ENCODE measurements at places on chromosomes 4 and X.

- no peak overlapping the region for H3K4me3 ChIP-seq
- DNase-seq, result no peak
- H3K27ac ChIP-seq, result no peak overlapping the region
These were observed 445.5 kb upstream of the SPANXN1 start for GRCh38 chrX:144801786-144802185.

GRCh38 chrX:13051529-13052172 lies 7.2 kb upstream of the FAM9C start:
- peaks cover 34% of the 10 kb centered on the region for H3K4me1 ChIP-seq
- H3K36me3 ChIP-seq, result peaks cover 8% of the 10 kb centered on the region
- DNase-seq, result no peak
- H3K4me3 ChIP-seq, result no peak overlapping the region
- peak overlapping the region; percentile 85 for H3K27ac ChIP-seq

DNA sequence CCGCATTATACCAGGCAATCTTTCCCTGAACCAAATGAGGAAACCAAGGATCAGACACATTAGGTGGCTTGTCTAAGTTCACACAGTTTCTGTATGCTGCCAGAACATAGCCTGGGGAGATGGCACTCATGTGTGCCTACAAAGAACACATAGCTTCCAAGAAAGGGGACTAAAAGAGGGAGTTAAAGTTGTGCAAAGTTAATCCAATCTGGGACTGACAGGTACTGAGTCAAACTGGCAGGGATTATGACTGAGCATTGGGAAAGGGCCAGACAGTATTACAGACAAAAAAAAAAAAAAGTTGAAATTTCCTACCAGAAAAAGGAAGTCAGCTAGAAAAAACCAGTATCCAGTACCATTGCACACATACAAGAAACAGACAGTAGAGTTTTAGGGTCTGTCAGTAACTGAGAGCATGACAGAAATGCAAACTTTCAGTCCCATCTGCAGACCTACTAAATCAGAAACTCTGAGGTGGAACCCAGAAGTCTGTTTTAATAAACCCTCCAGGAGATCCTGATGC lies 37.2 kb downstream of the ADAMTS3 start:
- H3K4me3 ChIP-seq, result no peak overlapping the region
- H3K27ac ChIP-seq, result no peak overlapping the region
- H3K27me3 ChIP-seq, result no peaks in the 10 kb centered on the region
- no peaks in the 10 kb centered on the region for H3K4me1 ChIP-seq
- no peaks in the 10 kb centered on the region for H3K36me3 ChIP-seq

DNA sequence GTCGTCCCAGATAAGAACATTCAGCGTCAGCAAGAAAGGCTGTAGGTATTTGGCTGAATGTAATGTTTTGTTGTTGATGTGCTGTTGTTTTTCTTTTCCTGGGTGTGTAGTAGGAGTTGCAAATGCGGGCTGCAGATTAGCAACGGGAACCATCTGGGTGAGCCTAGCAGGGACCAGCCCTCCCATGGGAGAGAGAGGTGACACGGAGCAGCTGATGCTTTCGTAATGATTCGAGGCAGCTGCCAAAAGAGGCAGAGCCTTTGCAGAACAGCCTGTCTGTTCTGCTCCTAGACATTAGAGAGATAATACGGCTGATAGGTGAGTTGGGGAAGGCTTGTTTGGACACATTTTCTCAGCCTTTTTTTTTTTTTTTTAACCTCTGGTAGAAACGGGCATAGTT lies 25.3 kb downstream of the ARSF start:
- no peak overlapping the region for H3K4me3 ChIP-seq
- H3K4me1 ChIP-seq, result no peaks in the 10 kb centered on the region
- no peak for DNase-seq

- H3K4me3 ChIP-seq, result no peak overlapping the region
- no peaks in the 10 kb centered on the region for H3K36me3 ChIP-seq
- no peak overlapping the region for H3K27ac ChIP-seq
- no peaks in the 10 kb centered on the region for H3K4me1 ChIP-seq
- no peak for DNase-seq
These were observed 140.3 kb upstream of the SMAD1 start for GRCh38 chr4:145341381-145341780.

- no peak for DNase-seq
- H3K27ac ChIP-seq, result no peak overlapping the region
- H3K36me3 ChIP-seq, result no peaks in the 10 kb centered on the region
- H3K4me3 ChIP-seq, result no peak overlapping the region
These were observed 2.5 kb downstream of the ARSJ start for GRCh38 chr4:113976741-113977525.

DNA sequence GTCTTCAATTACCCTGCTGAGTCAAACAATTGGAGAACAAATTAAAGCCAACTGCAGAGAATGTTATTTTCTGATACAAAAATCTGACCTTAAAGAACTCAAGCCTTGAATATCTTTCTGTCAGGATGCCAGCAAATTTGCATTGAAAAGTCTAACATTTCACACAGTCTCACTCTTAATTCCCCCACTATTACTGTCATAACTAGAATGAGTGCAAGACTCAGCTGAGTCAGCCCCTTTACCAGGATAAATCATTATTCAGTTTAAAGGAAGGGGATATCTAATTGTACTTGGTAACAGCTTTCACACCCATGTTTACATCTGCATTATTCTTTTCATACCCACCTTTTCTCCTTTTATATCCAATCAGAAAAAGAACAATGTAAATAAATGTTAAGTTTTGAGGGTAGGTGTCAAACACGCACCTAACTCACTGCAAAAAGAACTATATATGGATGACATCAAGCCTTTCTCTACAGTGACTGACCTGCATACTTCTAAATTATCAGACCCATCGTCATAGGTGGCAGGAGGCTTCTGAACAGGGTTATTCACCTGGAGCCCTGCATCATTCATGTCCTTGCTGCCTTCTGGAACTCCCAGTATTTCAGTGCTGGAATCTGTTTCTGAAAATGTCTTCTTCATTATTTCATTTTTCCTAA lies 117.4 kb downstream of the TMA16 start:
- no peak for DNase-seq
- H3K36me3 ChIP-seq, result no peaks in the 10 kb centered on the region
- H3K27me3 ChIP-seq, result no peaks in the 10 kb centered on the region
- H3K4me3 ChIP-seq, result no peak overlapping the region

- DNase-seq, result peak; percentile 88
- peak overlapping the region; percentile 84 for H3K4me3 ChIP-seq
- no peaks in the 10 kb centered on the region for H3K36me3 ChIP-seq
These were observed 13.3 kb downstream of the SMIM10 start for GRCh38 chrX:135003876-135004623.

GRCh38 chr4:63607169-63607872 lies 801.9 kb downstream of the TECRL start:
- no peaks in the 10 kb centered on the region for H3K36me3 ChIP-seq
- no peaks in the 10 kb centered on the region for H3K27me3 ChIP-seq
- no peak overlapping the region for H3K27ac ChIP-seq
- no peak for DNase-seq
- H3K4me3 ChIP-seq, result no peak overlapping the region
- no peaks in the 10 kb centered on the region for H3K4me1 ChIP-seq

- no peak for DNase-seq
- H3K4me1 ChIP-seq, result no peaks in the 10 kb centered on the region
- no peak overlapping the region for H3K4me3 ChIP-seq
- H3K27me3 ChIP-seq, result peaks cover 13% of the 10 kb centered on the region
These were observed 34.1 kb downstream of the NAT8L start for GRCh38 chr4:2093265-2093664.

DNA sequence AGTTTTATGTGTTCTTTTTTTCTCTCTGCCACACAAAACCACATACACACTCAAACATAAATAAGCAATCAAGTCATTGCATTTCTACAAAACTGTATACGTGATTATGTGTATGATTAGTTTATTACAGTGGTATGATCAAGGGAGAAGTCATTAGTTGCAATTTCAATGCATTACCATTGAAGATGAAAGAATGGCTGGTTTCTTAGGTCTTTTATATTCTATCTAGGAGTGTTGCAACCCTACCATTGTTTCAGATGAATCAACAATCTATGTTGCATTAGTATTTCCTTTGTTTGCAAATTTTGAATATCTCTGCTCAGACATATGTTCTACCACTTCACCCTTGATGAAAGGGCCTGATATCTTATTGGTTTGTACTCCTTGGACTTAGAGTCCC lies 6.8 kb downstream of the ANXA3 start:
- H3K27ac ChIP-seq, result no peak overlapping the region
- no peak for DNase-seq
- no peaks in the 10 kb centered on the region for H3K36me3 ChIP-seq
- peaks cover 37% of the 10 kb centered on the region for H3K27me3 ChIP-seq
- H3K4me3 ChIP-seq, result no peak overlapping the region

DNA sequence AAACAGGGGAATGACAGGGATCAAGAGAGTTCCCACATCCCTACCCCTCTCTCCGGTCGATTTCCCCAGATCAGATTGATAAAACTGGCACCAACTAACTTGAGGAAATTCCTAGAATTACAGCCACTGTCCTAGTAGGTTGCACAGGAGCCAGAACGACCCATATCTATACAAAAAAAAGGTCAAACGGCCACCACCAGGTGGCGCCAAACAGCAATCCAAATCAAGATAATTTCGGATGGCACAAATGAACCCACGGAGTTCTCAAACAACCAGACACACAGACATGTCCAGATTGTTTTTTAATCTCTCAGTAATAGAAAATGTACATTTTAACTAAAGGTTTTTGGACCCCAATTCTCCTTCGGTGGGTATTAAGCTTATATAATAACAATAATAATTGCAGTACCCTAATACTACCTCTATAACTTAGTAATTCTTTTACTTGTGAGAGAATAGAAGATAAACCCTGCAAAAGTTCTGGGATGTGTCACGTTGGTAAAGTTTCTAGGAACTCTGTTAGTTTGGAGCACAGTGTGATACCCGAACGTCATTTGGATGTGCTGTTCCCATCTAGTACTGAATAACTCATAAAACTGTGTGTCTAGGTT lies 212.6 kb downstream of the SPOCK3 start:
- no peak overlapping the region for H3K27ac ChIP-seq
- H3K36me3 ChIP-seq, result no peaks in the 10 kb centered on the region
- DNase-seq, result peak; percentile 11

GRCh38 chr4:85737254-85737653 lies 262.3 kb downstream of the ARHGAP24 start:
- H3K36me3 ChIP-seq, result no peaks in the 10 kb centered on the region
- H3K4me3 ChIP-seq, result no peak overlapping the region
- no peak for DNase-seq
- no peaks in the 10 kb centered on the region for H3K4me1 ChIP-seq
- no peak overlapping the region for H3K27ac ChIP-seq
- H3K27me3 ChIP-seq, result no peaks in the 10 kb centered on the region

GRCh38 chrX:48573690-48574269 lies 504 bp upstream of the RBM3 start:
- H3K4me1 ChIP-seq, result peaks cover 15% of the 10 kb centered on the region
- DNase-seq, result peak; percentile 15
- H3K36me3 ChIP-seq, result peaks cover 39% of the 10 kb centered on the region
- H3K27ac ChIP-seq, result peak overlapping the region; percentile 100
- H3K4me3 ChIP-seq, result peak overlapping the region; percentile 99
